Panc1 (cell line): ENCODE measurements at places on chromosomes 5 and 9.

DNA sequence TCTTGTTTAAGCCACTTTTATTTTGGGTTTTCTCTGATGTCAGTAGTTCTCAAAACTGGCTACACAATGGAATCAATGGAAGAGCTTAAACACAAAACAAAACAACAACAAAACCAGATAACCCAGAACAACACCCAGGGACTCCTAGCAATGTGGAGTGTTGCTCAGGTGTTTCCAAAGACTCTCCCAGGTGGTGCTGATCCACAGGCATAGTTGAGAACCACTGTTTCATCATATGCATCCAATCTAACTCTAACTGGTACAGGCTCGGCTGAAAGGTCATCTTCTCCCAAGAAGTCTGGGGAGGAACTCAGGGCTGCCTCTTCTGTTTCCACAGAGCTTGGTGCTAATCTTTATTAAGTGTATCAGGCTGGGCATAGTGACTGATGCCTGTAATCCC lies 5.4 kb upstream of the ALDH1B1 start:
- no peaks in the 10 kb centered on the region for H3K27me3 ChIP-seq
- DNase-seq: no peak
- no peak overlapping the region for H3K27ac ChIP-seq
- H3K36me3 ChIP-seq: no peaks in the 10 kb centered on the region
- no peak overlapping the region for H3K4me3 ChIP-seq

GRCh38 chr5:174572591-174572990 lies 151.8 kb upstream of the MSX2 start:
- DNase-seq: no peak
- H3K36me3 ChIP-seq: no peaks in the 10 kb centered on the region
- no peak overlapping the region for H3K4me3 ChIP-seq

DNA sequence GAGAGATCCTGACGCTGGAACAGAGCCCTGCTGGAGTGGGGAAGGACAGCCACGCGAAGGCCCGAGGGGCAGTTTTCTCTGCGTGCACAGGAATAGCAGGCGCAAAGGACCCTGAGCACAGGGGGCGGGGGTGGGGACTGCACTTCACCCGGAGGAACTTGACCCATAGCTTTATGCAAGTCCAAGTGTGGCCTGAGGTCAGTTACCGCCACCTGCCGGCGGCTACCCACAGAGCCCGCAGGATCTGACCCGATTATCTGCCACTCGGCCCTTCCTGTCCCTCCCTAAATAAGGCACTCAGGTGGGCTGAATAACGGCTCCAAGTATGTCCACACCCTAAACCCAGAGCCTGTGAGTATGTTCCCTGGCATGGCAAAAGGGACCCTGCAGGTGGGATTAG lies 65.4 kb upstream of the FCN1 start:
- peak; percentile 2 for DNase-seq
- H3K27ac ChIP-seq: no peak overlapping the region
- no peaks in the 10 kb centered on the region for H3K36me3 ChIP-seq

- H3K27ac ChIP-seq: peak overlapping the region; percentile 96
- peaks cover 99% of the 10 kb centered on the region for H3K4me1 ChIP-seq
- no peaks in the 10 kb centered on the region; the same call in 1 of the 2 replicates for H3K36me3 ChIP-seq
- DNase-seq: peak; percentile 96
- H3K27me3 ChIP-seq: no peaks in the 10 kb centered on the region
Observed at GRCh38 chr5:14265570-14265969, 122.4 kb downstream of the TRIO start.

DNA sequence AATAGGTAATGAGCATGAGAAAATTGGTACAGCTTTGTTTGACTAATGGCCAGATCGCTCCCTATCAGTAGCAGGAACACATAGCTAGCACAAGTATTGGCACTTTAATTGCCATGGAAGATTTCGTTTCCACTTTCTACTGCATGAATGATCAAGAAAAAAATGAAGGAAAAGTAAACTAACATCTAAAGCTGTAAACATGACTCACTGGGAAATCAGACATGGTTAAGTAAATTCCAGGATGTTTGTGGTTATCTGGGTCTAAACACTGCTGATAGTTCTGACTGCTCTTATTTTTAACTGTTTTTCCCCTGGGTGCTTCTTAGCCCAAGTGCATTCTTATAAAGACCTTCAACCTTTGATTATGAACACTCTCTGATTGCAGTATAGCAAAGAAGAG lies 388.9 kb downstream of the NR2F1-AS1 start:
- H3K4me1 ChIP-seq: peaks cover 22% of the 10 kb centered on the region
- H3K27ac ChIP-seq: peak overlapping the region; percentile 83
- no peaks in the 10 kb centered on the region for H3K36me3 ChIP-seq
- peak; percentile 76 for DNase-seq
- no peaks in the 10 kb centered on the region for H3K27me3 ChIP-seq

GRCh38 chr5:80958616-80959015 lies 1.5 kb upstream of the RASGRF2 start:
- H3K4me1 ChIP-seq: no peaks in the 10 kb centered on the region
- no peaks in the 10 kb centered on the region for H3K27me3 ChIP-seq
- H3K27ac ChIP-seq: no peak overlapping the region
- no peaks in the 10 kb centered on the region for H3K36me3 ChIP-seq

DNA sequence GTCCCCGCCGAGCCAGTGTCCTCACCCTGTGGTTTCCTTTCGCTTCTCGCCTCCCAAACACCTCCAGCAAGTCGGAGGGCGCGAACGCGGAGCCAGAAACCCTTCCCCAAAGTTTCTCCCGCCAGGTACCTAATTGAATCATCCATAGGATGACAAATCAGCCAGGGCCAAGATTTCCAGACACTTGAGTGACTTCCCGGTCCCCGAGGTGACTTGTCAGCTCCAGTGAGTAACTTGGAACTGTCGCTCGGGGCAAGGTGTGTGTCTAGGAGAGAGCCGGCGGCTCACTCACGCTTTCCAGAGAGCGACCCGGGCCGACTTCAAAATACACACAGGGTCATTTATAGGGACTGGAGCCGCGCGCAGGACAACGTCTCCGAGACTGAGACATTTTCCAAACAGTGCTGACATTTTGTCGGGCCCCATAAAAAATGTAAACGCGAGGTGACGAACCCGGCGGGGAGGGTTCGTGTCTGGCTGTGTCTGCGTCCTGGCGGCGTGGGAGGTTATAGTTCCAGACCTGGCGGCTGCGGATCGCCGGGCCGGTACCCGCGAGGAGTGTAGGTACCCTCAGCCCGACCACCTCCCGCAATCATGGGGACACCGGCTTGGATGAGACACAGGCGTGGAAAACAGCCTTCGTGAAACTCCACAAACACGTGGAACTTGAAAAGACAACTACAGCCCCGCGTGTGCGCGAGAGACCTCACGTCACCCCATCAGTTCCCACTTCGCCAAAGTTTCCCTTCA lies 1.4 kb downstream of the GLIS3 start:
- no peaks in the 10 kb centered on the region for H3K36me3 ChIP-seq
- H3K27me3 ChIP-seq: no peaks in the 10 kb centered on the region
- no peak for DNase-seq
- H3K4me1 ChIP-seq: peaks cover 2% of the 10 kb centered on the region
- H3K27ac ChIP-seq: peak overlapping the region; percentile 54

DNA sequence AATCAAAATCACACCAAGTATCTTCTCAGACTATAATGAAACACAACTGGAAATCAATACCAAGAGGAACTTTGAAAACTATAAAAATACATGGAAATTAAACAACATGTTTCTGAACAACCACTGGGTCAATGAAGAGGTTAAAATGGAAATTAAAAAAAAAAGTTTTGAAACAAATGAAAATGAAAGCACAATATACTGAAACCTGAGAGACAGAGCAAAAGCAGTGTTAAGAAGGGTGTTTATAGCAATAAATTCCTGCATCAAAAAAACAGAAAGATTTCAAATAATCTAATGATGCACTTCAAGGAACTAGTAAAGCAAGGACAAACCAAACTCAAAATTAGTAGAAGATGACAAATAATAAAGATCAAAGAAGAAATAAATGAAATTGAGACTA lies 92.0 kb downstream of the TMEM232 start:
- H3K4me1 ChIP-seq: no peaks in the 10 kb centered on the region
- H3K36me3 ChIP-seq: no peaks in the 10 kb centered on the region
- no peak overlapping the region for H3K4me3 ChIP-seq
- H3K27ac ChIP-seq: no peak overlapping the region
- no peak for DNase-seq

- no peaks in the 10 kb centered on the region for H3K36me3 ChIP-seq
- no peaks in the 10 kb centered on the region for H3K27me3 ChIP-seq
- H3K27ac ChIP-seq: no peak overlapping the region
- peak; percentile 20 for DNase-seq
- no peaks in the 10 kb centered on the region for H3K4me1 ChIP-seq
- no peak overlapping the region for H3K4me3 ChIP-seq
Observed at GRCh38 chr9:36450110-36450732, 50.2 kb upstream of the RNF38 start.
